Fibroblast of gingiva (primary cell): ENCODE measurements at places on chromosomes 11 and 22.

DNA sequence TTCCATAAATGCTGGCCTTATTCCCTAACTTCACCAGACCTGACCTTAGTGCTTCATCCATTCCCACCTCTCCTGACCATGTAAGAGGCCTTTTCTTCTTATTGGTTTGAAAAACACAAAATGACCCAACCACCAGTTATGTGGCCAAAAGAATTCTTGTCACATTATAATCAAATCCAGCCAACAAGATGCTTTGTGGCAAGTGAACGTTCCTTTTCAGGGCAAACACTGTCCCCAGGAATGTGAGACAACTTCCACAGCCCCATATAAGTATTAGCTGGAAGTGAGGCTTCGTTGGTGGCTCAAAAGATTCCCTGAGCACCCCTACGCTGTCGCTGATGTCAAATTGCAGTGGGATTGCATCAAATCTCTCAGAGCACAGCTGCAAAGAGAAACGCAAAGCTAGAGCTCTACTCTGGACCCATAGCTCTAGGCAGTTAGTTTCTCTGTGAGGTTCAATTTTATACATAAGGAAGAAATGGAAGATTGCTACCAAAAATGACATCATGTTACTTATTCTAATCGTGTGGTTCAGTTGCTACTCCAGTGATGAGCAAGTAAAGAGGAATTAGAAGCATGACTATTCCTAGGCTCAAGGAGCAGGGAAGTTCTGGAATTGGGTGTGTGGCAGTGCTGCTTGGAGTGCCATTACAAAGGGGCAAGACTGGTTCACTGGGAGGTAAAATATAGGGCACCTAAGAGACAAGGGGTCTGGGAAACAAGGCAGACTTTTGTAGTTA lies 26.1 kb downstream of the GLYATL1 start:
- DNase-seq = no peak

GRCh38 chr11:19979519-19979845 lies 180.8 kb downstream of the DBX1 start:
- DNase-seq = no peak

DNA sequence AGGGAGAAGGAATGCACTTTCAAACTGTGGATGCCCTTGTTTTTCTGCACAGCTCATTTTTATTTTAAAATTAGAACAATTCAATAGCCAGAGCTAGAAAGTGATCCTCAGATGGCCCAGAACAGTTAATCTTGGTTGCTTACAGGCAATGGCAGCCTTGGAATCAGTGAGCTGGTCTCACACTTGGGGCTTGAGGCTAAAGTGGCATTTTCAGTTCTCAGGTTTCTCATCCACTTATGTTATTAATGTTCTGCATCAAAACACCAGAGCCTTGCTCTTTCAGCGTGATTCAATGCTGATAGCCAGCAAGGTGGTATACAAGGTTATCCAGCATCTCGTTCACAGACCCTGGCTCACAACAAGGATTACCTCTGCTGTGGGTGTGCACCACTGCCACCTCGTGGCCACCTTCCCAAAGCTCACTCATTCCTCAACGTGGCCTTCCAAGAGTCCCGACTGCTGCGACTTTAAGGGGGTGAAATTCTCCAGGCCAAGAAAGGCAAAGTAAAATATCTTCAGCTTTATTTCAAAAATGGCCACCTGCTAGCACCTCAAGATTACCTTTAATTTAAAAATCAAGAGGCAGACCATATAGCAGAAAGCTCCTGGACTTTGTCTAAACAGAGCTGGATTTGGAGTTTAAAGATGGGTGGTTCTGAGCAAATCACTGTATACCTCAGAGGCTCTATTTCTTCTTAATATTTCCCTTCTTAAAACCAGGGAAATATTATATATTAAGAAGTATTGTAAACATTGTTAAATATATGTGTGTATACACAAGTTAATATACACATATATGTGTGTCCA lies 34.2 kb upstream of the FSHB start:
- DNase-seq = no peak

GRCh38 chr11:113384551-113384950 lies 3.0 kb upstream of the ANKK1 start:
- DNase-seq = peak; percentile 54

- no peak for DNase-seq
Measured at GRCh38 chr22:27003297-27003696, 345.9 kb downstream of the MIAT start.

DNA sequence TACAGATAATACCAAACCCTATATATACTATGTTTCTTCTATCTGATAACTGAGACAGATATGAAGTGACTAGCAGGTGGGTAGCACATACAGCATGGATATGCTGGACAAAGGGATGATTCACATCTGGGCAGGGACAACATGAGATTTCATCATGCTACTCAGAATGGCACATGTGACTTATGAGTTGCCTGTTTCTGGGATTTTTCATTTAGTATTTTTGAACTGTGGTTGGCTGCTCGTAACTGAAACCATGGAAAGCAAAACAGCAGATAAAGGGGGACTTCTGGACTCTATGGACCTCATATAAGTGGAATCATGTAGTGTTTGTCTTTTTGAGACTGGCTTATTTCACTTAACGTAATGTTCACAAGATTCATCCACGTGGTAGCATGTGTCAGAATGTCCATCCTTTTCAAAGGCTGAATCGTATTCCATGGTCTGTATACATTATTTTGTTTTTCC lies 883.0 kb downstream of the TBC1D22A start:
- no peak for DNase-seq

DNA sequence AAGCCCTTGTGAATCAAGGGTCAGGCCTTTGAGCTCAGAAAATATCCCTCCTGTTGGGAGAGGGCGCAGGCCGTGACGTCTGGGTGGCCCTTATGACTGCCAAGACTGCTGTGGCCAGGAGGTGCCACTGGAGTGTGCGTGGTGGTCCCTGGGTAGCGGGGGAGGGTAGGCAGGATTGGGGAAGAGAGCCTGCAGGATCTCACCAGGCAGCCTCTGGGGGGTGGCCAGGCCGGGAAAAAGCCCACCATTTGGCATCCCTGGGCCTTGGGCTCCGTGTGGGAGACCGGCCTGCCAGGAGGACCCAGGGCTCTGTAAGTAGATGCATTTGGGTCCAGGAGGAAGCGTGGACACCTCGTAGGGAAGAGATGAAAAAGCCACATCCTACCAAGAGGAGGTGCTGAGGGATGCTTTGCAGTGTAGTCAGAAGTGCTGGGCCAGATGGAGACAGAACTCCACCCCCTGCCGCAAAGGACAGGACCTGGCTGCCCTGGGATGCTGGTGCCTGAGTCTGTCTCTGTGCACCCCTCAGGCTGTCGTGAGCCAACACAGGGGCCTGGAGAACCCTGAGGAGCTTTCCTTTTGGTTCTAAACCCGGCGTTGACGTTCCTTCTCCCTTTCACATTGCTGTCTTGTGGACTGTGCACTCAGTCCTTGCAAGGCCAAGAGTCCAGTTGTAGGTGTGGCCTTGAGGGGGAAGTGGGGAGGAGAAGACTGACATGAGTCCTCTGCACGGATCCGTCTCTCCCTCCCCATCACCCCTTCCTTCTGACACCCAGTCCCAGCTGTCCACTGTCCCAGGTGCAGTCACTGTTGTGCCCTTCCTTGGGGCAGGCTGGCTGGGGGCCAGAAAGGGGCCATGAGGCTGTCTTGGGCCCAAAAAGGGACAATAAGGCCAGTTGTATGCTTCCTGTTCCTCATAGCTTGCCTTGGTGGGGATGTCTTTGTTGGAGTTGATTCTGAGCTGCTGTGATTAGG lies 12.7 kb upstream of the MIEF1 start:
- DNase-seq = no peak

GRCh38 chr11:14225666-14226065 lies 133.3 kb downstream of the RRAS2 start:
- DNase-seq = no peak

DNA sequence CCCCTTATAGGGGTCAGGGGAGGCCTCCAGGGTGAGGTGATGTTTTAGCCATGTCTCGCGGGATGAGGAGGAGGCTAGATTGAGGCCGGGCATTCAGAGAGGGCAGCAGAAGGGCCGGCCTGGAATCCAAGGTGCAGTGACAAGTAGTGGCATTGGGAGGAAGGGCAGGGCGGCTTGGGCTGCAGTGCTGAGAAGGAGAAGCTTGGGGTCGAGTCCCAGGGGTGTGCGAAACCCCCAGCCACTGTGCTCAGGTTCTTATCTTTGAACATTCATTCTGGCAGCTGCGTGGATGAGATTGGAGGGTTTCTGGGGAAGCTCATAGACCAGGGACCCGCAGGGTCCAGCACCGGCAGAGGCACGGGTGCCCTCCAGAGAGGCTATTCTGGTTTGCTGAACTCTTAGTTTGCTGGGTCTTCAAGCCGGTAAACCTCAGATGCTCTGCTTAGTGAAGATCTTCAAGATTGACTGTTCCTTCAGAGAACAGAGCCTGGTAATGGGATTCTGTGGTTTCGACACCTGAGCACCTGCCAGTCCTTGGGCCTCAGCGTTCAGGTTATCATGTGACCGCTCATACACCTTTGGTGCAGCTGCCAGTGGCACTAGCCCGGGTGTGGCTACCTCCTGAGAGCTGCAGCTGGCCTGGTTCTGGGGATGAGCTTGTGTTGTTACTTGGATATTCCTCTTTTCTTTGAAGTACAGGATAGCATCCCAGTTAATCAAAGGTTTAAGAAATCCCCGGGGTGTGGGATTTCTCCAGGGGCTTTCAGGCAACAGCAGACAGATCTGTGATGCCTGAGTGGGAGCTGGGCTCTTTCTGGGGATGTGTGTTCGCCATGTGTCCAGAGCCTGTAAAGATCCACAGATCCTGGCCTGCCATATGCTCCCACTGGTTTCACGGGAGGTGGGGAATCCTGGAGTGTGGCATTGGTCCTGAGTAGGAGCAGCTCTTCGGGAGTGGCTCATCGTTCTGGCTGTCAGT lies 152.8 kb downstream of the TBC1D22A start:
- no peak for DNase-seq

GRCh38 chr11:71406681-71407080 lies 41.5 kb downstream of the DHCR7 start:
- DNase-seq = no peak

GRCh38 chr11:108947654-108948570 lies 283.0 kb downstream of the DDX10 start:
- no peak for DNase-seq

DNA sequence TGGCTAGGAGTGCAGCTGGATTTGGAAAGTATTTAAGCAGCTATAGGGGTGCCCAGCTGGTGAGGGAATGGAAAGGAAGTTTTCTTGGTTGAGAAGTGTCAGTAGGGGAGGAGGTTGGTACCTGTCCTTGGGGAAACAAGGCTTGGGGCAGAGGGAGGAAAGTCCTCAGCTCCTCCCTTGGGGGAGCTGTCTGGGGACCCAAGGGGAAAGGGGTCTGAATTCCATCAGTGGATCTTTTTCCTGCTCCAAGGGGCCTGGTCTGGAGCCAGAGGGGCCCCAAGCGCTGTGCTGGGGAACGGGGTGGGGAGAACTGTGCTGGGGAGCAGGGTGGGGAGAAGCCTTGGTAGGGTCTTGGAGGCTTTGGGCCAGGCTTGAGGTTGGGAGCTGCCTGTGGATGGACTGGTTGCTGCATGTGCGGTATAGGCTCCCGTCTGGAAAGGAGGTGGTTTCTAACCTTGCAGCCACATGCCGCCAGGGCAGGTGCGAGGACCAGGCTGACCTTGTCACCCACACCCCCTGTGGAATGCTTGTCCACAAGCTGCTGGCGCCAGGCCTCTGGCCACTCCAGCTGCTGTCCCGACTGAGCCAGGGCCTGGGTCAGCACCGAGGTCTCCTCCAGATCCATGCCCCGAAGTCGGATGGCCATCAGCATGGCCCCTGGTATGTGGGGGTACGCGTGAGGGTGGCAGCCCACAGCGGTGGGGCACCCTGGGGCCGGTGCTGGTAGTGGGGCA lies 963 bp downstream of the TYMP start:
- no peak for DNase-seq

DNA sequence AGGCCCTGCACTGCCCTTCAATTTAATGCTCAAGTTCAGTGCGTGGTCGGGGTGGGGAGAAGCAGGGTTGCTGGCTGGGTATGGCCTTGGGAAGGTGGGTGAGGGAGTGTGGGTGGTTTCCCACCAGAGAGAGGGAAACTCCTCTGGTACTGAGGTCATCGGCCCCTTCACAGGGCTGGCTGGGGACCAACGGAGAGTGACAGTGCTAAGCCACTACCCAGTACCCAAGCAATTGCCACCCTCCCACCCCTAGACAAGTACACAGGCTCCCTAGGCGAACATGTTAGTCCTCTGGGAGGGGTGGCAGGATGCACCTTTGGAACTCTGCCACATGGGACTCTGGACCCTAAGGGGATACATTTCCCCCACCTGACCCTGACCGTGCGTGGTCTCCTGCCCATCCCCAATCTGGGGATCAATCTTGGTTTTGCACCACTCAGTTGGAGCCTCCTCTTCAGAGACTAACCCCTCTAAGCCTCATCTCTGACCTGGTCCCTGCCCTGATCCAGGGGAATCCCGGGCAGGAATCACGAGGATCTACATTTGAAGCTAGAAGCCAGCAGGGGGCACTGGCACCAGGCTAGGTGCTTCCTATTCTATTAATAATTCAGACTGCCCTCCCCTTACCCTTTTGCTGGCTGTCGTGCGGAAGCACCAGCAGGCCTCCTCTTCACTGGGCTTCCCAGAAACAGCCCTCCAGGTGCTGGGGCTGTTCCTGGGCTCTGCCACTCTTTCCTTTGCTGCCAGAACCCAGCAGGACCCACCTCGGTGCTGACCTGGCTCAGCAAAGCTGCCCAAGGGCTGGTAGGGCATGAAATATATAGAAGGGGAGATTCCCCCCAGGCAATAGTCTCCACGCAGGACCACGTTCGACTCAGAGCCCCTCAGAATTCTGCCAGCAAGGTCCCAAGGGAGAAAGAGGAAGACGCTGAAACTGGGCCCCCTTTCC lies 377.7 kb downstream of the TENM4 start:
- no peak for DNase-seq

DNA sequence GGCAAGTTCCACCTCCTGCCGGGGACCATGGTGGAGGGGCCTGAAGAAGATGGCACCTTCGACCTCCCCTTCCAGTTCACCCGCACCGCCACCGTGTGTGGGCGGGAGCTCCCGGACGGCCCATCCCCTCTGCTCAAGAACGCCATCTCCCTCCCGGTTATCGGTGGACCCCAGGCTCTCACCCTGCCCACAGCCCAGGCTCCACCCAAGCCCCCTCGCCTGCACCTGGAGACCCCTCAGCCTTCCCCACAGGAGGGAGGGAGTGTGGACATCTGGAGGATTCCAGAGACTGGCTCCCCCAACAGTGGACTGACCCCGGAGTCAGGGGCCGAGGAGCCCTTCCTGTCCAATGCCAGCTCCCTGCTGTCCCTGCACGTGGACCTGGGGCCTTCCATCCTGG lies 6.4 kb downstream of the CDC42EP2 start:
- DNase-seq = no peak

DNA sequence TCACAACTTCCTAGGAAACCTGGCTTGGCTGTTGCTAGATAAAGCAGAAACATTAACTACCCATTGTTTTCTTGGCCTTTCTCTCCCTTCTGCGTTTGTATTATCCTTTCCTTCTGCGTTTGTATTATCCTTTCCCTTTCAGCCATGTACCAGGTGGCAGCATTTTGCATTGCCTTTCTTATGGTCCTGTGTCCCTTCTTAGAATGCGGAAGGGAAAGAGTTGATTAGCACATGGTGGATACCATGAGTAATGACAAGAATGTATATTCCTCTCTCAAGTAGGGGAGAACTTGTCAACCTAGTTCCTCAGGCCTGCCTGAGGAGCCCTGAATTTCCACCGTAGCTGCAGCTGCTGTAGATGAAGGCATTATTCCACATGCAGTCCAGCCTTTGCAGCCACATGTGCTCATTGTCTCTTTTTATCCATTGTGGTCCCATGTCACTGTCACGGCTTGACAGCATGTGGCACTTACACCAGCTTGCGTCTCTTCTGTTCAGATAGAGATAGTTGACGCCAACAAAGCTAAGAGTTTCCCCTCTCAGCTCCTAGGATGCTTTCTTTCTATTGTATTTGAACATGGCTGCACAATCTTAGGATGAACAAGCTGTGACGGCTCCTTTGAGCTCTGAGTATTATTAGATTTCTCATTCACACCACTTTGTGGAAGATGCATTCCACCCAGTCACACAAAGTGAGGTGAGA lies 44.8 kb downstream of the SLN start:
- no peak for DNase-seq
